T47D (cell line): ENCODE measurements at places on chromosomes 16 and 17.

DNA sequence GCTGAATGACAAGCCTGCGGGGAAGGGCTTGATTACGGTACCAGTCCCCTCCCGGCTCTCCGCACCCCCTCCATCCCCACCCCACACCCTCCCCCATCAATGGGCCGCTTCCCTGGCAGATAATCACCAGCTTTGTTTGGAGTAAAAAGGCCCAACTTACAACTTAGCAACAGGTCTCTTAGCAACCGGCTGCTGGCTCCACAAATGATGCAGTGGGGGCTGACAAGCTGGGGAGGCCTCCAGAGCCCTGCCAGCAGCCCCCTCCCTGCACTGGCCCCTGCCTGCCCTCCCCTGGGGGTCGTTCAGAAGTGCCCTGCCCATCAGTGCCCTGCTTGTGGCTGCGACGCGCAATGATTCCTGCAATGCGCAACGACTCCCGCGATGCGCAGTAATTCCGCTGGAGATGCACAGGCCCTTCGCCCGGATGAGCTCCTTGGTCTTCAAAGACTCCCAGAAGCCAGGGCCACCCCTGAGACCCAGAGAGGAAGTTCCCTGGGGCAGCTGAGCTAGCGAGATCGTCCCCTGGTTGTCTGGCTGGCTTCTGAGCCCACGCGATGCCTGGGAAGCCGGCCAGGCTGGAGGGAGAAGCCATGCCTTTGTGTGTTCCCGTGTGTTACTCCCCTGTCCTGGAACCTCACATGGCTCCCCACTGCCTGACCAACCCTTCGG, 23.3 kb downstream of the CPNE2 start:
- DNase-seq = no peak

GRCh38 chr17:55322453-55322985, 57.8 kb downstream of the HLF start:
- no peak for DNase-seq

DNA sequence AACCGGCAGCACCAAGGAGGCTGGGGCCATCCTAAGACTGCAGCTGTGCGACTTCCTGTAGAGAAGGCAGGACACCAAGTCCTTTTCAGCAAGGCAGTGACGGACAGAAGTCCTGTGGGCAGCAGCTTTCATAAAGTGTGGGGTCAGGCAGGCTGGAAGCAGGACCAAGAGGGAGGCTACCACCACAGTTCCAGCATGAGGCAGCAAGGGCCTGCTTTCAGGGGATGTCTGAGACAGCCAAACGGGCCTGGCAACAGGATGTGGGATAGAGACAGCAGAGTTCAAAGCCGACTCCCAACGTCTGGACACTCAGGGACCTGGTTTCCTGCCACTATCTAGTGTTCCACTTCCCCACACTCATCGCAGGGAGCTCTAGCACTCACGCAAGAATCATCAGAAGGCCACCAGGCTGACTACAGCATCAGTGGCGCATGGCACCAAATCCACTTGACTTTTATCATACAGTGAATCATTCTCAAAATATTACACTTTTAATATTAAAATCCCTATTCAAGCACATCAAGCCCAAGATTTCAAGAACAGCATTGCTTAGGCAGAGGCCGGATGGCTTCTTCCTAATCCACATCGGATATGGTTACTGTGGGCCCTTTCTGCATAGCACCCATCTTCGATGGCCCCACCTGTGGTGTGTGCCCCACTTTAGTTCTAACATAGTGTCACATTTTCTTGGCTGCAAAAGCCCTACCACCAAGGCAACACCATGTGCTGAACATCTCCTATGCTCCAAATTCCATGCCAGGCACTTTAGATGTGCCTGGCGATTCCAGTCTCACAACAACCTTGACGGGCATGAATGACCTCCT, 5.2 kb downstream of the USP7 start:
- no peak for DNase-seq

GRCh38 chr17:78557598-78558039, 19.6 kb downstream of the DNAH17 start:
- no peak for DNase-seq
